ENCODE measurements at places on chromosomes 2 and 18.

DNA sequence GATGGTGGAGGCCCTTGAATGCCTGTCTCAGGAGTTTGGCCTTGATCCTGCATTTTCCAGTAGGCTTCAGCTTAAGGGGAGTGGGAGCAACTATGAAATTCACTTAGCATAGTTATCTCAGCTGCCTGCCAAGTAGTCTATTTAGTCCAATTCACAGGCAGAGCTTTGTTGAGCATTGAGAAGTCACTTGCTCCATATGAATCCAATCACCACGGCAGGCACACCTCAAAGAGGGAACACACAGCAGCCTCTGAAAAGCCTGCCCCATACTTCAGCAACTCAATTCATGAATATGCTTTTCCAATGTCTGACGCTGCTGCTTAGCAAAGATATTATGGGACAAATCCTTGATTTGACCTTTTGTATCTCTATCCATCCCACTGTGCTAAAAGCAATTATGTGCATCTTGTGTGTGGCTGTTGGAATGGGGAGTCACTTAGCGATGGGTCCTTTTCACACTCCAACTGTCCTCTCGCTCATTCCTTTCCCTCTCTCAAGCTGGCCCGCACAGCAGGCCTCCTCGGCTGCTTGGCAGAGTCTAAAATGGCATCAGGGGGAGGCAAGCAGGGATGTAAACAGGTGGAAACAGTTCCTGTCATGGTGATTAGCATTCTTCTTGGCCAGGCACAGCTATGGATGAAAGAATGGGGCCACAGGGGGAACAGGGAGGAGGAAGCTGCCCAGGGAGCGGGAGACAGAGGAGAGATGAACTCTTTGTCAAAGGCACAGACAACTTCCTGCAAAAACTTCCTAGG lies 56.0 kb upstream of the LRPPRC start:
- DNase-seq = peak; percentile 43

GRCh38 chr2:138503087-138503442 lies 1.5 kb downstream of the SPOPL start:
- no peak for DNase-seq

DNA sequence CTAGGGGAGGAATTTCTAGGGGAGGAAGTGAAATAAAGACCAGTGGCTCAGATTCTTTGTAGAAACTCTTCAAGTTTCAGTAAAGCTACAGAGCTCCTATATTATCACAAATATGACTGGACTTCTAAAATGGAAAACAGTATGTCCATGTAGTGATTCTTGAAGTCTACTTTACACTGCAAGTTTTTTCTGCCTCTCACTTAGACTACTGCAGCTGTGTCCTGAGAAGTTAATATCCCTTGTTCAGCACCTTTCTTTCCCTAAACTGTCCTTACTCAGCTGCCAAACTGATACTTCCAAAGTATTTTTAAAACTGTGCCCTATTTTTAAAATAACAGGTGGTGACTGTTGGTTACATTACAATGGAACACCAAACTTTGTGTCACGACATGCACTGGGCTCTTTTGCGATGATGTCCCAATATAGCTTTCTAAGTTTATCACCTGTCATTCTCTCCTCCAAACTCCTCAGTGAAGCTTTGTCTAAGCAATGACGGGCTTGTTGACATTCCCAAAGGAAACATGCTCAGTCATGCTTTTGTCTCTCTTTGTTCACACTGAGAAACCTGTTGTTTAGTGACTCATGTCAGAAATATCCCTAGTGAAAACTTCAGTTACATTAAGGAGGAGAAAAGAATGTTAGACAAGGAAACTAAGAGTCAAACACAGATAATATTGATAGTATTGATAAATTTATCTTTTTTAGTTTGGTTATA lies 341.1 kb downstream of the ARL6IP6 start:
- no peak for DNase-seq

DNA sequence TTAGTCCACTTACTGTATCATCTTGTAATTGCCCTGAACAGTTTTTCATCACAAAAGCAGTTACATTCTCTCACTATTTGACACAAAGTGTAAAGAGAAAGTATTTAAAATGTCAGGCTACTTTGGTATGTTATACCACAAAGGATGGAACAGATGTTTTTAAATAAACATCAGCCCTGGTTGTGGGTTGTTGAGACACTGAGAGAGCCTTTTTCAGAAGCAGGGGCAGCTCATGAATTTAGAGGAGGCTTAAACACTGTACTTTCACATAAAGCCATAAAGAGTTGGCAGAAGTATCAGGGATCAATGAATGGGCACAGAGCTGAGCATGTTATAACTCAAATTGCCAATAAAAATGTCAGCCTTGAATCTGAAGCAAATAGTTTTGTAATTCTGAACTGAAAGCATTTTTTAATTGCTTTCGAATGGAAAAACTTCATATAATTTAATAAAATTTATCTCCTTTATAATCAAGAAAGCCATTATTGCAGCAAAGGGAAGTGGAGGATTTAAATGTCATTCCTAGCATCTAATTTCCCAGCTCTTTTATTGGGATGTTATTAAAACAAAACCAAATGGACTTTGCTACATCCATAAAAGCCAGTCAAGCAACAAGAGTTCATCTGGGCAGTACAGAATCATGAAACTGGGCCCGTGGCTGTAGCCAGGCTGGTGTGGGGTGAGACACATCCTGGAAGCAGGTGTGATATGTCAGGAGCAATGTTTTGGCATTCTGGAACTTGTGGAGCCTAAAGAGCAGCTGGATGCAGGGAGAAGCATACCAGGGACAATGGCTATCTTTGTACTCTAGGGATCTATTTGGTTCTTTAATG lies 95.1 kb upstream of the NT5C1B start:
- no peak for DNase-seq

DNA sequence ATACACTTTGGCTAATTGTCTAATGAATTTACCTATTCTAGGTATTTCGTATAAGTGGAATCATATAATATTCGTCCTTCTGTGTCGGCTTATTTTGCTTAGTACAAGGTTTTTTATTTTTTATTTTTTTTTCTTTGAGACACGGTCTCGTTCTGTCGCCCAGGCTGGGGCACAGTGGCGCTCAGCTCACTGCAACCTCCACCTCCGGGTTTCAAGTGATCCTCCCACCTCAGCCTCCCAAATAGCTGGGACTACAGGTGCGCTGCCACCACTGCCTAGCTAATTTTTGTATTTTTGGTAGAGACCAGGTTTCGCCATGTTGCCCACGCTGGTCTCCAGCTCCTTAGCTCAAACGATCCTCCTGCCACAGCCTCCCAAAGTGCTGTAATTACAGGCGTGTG lies 38.2 kb downstream of the PCBP1 start:
- DNase-seq = no peak

DNA sequence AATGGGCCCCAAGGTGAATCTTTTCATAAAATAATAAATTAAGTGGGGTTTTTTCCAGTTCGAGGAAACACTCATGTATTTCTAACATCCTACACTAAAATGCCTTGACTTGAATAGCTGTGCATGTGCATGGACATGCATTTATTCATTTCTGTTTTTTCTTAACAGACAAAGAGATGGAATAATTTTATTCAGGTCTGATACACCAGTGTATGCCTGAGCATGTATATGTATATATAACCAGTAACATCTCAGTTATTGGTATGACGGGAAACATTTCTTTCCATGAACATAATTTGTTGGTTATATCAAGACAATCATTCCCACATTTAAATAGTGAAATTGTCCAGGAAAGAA lies 468.7 kb upstream of the TNP1 start:
- DNase-seq = no peak

DNA sequence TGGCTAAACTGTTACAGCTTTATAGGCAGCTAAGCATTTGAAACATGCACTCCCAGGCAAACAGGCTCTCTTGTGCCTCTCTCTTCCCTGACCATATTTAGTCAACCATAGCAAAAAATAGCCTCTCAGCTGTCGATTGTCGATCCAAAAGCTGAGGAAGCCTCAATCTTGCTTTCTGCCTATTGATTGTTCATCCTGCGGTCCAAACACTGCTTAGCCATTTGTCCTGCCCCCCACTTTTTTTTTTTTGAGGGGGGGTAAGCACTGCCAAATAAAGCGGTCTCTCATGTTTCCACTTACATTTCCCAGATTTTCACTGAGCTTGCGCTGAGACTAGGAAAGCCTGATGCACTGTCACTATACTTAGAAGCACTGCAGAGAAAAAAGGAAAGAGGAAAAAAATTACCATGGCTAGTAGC lies 90.8 kb downstream of the MIB1 start:
- DNase-seq = no peak

- DNase-seq = no peak
These were observed 27.7 kb upstream of the AP1S3 start for GRCh38 chr2:223865124-223865523.

DNA sequence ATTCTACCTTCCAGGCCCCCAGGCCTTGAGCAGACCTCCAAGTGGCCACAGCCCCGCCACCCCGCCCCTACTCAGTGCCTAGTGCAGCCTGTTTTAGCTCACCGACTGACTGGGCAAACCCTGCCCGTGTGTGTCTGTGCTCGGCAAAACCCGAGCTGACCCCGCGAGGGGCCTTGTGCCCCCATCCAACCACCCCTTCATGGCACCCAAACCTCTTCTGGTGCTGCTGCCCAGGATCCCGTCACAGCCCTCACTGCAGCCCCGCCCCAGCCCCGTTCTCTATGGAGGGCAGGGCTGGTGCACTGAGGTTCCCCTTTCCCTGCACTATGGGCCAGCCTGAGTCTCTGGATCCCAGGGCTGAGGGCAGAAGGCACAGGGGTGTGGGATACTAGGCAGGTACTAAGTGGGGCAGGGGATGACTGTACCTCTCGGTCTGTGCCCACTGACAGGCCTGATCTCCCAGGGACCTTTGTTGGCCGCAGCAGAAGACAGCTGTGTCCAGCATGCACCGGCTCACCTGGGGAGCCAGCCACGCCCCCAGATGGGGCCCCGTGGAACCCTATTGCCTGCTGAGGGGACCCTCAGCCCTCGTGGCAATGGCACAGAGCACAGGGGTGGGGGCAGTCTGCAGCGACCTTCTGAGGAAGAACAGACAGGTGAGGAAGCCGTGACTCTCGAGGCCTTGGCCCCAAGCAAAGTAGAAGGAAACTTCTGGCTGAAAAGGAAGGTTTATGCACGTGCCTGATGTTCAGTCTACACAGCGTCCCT lies 69.9 kb upstream of the OTOS start:
- no peak for DNase-seq

GRCh38 chr2:241601841-241602240 lies 35.1 kb downstream of the THAP4 start:
- no peak for DNase-seq

GRCh38 chr2:191797500-191797899 lies 49.4 kb downstream of the CAVIN2 start:
- peak; percentile 30 for DNase-seq

GRCh38 chr2:208311321-208311720 lies 45.3 kb downstream of the PIKFYVE start:
- no peak for DNase-seq

DNA sequence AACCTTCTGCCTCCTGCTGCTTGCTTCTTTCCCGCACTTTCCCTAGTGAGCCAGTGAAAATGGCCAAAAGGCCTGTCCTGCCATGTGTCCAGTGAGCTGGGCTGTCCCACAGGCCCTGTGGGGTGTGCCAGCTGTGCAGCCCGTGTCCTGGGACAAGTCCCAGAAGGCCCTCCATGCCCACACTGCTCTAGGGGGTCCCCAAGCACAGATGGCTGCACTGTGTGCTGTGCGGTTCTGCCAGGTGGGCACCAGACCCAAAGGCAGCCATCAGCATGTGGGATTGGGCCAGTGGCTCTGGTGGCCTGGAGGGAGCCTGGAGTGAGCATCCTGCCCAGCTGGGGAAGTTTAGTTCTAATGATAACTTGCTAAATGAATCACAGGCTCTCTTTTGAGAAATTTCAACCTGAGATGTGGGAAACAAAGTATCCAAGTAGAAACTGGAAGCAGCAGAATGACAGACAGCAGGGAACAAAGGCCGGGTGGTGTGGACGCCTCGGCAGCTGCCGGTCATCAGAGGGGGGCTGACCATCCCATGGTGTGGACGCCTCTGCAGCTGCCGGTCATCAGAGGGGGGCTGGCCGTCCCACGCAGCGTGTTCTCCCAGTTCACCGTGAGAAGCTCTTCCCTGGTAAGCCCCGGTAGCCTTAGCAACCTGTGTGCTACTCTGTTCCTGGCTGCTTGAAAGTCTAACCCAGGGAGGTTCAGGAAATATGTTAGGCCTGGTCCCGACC lies 9.9 kb upstream of the CNDP2 start:
- DNase-seq = no peak

GRCh38 chr2:140990416-140990815 lies 1140.4 kb downstream of the LRP1B start:
- no peak for DNase-seq

DNA sequence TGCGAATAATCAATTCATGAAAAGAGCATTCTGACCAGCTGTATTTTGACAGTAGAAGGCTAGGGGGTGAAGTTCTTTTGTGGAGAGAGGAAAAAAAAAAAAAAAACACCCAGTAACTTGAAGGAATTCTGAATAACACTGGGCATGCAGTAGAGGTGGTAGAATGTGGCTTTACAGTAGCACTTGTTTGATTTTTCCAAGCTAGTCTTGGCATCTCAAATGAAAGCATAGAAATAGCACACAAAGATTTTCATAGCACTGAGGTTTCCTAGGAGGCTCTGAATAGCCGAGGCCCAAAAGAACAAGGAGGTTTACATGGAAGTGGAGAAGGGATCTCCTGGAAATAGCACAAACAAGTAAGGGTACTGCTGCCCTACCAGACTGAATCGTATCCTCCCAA lies 470.2 kb upstream of the CDH20 start:
- no peak for DNase-seq

GRCh38 chr2:105418522-105418921 lies 19.7 kb upstream of the FHL2 start:
- no peak for DNase-seq

DNA sequence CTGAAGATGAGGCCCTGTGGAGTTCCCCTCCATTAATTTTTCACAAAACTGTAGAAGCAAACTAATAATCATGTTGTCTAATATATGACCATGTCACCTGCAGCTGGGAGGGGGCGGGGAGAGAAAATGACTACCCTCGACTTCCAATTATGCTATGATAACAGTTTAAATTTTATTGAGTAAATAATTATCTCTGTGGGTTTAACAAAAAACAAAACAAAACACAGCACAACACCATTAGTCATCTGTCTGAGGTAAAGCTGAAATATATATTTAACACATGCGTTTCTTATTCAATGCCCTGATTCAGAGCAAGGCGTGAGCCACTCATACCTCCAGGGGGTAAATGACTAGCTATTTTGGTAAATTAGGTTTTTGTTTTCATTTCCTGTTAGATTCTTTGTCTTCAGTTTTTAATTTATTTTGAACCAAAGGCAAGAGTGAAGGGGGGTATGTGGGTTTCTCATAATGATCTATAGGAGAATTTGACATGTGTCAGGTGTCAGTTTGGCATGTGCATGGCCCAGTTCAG lies 77.4 kb upstream of the ZCCHC2 start:
- peak; percentile 80 for DNase-seq

DNA sequence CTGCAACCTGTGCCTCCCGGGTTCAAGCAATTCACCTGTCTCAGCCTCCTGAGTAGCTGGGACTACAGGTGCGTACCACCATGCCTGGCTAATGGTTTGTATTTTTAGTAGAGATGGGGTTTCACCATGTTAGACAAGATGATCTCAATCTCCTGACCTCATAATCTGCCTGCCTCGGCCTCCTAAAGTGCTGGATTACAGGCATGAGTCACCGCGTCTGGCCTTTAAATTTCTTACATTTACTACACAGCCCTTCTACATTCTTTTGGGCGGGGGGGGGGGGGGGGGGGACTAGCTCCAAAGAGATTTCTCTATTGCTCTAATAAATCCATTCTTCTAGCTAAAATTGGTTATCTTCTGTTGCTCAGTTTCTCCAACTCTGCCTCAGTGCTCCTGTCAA lies 964.9 kb upstream of the ACVR2A start:
- no peak for DNase-seq
